ENCODE measurements at places on chromosomes 6 and 20.

- peak; percentile 70 for DNase-seq
These were observed 38.2 kb downstream of the SHLD1 start for GRCh38 chr20:5788385-5788895.

DNA sequence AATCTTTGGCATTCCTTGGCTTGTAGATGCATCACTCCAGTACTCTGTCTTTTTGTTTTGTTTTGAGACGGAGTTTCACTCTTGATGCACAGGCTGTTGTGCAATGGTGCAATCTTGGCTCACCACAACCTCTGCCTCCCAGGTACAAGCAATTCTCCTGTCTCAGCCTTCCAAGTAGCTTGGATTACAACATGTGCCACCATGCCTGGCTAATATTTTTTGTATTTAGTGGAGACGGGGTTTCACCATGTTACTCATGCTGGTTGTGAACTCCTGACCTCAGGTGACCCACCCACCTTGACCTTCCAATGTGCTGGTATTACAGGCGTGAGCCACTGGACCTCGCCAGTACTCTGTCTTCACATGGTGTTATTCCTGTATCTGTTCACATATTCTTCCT, 35.8 kb upstream of the LGSN start:
- DNase-seq, result no peak

- peak; percentile 55 for DNase-seq
These were observed 347.8 kb upstream of the PLCB4 start for GRCh38 chr20:8721098-8721497.

DNA sequence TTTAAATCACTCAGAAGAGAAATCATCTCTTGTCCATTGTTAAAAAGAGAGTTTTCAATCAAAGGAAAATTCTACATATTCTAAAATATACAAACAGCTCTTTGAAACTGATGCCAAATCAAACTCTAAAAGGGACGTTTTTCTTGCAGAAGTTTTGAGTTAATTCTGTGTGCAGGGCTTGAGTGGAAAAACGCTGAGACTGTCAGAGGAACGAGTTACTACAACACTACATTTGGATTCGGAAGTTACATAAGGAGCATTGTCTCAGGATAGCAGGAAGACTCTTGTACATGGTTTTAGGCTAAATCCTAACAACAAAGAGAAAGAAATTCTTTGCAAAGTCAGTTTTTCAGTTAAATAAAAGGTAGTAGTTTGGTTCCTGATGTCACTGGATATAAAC, 155.7 kb upstream of the SUPT3H start:
- no peak for DNase-seq

DNA sequence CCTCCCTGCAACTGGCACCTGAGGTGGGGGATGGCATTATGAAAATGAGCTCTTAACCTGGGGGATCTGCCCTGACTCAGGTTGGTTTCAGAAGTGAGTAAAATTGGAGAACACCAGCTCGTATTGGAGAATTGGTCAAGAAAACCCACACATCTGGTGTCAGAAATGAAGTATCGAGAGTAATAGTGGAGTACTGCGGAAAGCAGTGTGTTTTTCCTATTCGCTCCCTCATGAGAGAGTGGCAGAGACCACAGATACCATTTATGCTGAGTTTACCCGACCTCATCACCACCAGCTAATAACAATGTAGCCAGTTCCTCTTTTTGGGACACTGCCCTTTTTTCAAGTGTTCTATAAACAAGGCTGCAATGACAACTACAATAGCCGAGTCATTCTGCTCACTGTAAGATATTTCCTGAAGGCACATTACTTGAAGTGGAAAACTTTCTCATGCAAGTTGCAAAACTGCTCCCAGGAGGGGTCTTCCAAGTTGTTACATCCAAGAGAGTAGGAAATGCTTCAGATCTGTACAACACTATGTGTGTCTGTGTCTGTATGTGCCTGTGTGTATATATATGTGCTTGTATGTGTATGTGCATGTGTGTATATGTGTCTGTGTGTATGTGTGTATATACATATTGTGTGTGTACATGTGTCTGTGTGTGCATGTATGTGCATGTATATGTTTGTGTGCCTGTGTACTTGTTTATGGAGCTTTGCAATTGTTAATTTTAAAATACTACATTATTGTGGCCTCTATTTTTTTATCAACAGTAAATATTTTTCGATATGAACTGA, 106.0 kb upstream of the CST7 start:
- DNase-seq, result no peak

GRCh38 chr20:59136027-59136426, 27.6 kb upstream of the ZNF831 start:
- no peak for DNase-seq

DNA sequence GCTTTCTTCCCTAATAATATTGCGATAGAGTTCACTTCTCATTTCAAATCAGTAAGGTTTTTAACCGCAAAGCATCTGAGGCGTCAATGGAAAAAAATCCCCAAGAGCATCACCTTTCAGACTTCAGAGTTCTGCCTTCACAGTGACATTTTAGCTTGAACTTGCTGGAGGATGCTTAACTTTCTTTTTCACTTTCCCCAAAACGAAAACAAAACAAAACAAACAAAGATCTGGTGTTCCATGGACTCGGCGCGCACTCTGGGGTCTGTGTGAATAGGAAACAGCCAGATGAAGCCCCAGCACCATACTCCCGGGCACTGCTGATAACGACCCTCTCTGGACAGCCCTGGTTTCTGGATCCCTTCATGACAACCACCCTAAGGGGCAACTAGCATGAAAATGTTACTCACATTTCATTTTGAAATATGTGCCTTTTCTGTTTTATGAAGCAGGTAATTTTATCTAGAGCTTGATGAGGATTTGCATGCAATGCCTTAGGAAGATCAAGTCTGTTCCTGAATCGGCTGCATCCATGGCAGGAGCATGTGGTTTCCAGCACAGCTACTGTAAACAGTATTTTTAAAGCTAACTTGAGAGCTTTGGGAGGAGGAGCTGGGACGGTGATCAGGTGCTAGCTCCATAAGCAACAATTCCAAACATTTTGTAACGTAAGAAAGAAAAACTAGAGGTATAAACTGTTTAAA, 44.5 kb downstream of the RAMACL start:
- DNase-seq, result no peak

DNA sequence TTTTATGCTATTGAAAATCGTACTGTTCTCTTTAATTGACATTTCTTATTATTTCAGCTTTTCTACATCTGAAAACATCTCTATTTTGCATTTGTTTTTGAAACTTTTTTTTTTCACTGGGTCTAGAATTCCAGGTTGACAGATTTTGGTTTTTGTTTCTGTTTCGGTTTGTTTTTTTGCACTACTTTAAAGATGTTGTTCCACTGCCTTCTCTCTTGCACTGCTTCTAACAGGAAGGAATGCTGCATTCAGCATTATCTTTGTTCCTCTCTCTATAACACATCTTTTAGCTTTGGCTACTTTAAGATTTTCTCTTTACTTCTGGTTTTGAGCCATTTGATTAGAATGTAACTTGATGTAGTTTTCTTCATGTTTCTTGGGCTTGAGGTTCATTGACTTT, 20.1 kb upstream of the SLC17A1 start:
- no peak for DNase-seq

DNA sequence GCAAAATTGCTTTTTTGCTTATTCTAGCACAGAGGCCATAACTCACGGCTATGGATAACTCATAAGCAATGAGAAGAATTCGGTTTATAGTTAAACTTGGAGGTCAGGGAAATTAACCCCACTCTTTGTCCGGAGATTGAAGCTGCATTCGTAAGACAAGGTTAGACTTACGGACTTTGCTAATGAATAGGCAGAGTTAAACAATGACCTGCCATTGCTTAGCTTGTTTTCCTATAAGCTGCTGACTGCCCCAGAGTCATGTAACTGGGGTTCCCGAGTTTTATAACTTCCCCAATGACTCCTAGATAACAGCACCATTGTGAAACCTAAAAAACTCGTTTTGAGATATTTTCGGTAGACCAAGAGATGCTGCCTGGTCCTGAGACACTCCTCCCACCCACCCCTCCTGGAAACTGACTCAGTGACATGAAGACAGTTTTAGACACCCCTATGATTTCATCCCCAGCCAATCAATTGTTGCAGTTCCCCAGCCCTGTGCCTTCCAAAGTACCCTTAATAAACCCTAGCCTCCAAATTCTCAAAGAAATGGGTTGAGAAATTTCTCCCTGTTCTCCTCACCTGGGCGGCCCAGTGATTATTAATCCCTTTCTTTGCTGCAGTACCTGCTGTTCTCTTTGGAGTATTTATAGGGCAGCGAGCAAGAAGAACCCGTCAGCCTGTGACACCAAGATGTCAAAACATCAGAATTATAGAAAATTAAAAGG, 33.1 kb upstream of the MCUR1 start:
- DNase-seq, result no peak

DNA sequence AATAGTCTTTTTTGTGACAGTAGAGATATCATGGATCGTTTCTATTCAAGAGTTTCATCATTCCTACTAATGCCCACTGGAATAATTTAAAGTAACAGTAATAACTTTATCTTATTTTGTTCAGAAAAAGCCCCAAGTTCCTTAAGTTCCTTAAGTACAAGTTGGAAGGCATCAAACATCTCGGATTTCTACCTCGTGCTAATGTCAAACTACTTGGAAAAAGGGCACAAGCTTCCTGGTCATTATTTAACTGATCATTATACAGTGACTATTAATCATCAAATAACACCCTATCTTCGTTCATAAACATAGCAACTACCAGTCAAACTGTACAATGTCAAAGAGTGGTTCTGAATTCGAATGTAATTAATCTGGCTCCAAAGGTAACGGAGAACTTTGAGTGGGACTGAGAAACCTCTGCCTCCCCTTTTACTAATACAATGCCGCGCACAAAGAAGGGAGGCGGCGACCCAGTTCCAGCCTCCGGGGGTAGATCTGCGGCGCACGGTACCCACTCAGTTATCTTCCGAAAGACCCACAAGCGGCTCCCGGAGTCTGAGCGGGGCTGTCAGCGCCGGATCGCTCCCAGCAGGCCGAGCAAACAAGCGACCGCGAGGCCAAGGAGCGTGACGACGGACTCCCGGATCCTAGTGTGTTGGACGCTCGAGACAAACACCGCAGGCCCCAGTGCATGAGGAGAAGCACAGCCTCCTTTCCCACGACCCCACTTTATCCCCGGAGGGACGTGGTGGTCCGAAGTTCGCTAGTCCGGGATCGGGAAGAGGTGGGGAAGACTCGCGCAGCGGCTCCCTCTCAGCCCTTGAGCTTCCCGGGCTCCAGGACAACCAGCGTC, 716 bp downstream of the SHPRH start:
- peak; percentile 32 for DNase-seq

GRCh38 chr6:91634791-91635190, 1047.9 kb upstream of the MAP3K7 start:
- DNase-seq, result no peak

DNA sequence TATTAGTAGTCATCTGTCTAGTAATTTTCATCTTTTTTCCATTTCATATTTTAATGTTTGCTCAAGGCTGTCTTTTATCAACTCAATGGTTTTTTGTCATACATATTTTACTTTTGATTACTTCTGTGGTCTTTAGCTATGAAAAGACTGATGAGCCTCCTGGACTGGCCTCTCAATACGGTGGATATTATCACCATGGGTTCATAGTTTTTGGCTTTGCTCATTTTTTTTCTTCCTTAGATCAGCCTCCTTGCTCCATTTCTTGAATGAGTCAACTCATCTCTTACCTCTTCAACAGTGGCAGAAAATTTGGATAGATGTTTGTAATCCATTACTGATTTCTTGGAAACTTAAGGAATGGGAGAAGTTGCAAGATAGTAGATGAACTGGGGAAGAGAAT, 80.1 kb upstream of the ELOVL5 start:
- DNase-seq, result no peak

GRCh38 chr6:169786349-169786748, 34.9 kb downstream of the ERMARD start:
- DNase-seq, result no peak

DNA sequence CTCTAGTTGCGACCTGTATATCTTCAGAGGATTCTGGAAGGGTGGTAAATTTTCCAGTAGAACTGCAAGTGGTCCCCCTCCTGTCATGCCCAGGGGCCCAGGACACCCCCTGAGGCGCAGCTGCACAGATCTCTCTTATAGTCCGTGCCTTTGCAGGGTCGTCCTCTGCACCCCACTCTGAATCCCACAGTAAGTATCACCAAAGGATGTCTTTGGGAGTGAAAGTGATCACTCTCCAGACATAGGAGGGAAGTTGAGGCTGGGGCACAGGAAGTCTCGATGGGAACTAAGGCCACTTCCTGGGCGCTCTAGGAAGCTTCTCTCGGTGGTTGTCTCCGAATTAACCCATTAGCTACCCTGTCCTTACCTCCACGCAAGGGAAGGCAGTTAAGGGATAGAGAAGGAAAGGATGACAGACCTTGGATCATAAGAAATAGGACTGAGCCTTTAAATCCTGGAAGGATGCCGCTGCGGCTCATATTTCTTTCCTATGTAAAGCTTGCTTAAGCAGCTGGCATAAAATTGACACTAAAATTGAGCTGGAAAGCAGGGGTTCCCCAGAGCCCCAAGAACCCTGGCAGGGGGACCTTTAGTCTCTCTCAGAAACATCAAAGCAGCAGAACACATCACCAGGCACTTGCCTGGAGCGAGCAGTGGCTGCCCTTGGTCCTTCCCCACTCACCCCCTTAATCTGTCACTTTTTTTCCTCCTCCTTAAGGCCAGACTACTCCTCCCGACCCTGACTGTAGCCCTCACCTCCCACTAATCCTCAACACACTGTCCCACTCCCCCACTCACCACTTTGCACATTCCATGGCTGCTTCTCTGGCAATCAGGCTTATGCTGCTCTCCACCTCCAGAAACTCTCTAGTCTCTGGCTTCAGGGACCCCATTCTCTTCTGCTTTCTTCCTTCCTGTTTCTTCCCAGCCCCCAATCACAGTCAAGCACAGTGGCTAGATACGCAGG, at the start of gene ZKSCAN4:
Gene ZKSCAN4 (minus strand): TSS at position 261 of the 967 bp plus-strand sequence. CDS start 289 bp downstream, outside the sequence.
- peak; percentile 92 for DNase-seq

- DNase-seq, result peak; percentile 94
These were observed 68.9 kb upstream of the FAM184A start for GRCh38 chr6:119147101-119148053.

DNA sequence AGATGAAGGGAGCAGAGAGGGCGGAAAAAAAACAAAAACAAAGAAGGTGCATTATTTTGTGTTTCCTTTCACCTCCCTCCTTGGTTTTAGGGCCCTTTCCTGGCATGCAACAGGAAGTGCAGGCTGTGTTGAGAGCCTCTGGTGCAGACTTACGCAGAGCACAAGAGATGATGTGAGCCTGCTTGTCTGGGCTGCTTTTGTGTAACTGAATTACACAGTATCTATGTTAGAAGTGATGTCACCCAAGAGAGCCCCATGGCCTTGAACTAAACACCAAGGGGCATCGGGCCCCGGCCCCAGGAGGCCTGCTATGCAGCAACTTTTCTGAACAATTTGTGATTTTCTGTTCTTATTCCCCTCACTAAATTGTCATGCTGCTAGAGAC, 25.5 kb downstream of the GNAS start:
- DNase-seq, result no peak
